Activated naive CD8-positive, alpha-beta T cell treated with anti-CD3 and anti-CD28 coated beads, Interleukin-2, amount 50 U/mL, for 24 hours (primary cell): ENCODE measurements at places on chromosomes 2 and 18.

DNA sequence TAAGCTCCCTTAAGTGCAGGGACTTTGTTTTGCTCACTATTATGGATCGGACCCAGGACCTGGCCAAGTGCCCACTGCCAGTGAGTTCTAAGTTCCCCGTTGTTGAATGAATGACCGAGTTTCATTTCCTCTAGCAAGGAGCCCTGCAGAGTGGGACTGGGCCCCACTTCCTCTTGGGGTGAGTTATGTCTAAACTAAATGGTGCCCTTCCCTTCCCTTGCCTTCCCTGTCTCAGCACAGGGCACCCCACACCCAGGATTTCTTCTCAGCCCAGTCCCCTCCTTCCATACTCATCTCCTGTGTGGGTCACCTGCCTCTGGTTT is 195.3 kb upstream of the HS6ST1 start:
- DNase-seq, result no peak

DNA sequence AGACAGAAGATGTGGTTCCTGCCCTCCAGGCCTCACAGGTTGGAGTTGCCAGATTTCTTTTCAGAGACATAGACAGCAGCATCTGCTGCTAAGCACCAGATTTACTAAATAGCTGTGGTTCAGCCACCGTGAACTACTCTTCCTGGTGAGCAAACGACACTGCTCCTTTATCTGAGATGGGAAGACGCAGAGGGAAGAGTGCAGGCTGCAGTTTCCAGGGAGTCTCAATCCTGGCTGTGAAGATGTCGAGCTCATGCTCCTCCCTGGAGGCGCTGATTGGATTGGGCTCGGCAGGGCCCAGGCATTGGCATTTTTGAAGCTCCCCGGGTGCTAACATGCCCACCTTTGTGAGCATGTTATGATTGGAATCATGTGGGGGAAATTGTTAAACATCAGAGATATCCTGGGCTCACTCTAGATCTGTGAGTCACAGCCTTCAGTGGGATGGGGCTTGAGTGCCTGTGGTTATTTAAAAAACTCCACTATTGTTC is 314.8 kb downstream of the TSN start:
- DNase-seq, result no peak

DNA sequence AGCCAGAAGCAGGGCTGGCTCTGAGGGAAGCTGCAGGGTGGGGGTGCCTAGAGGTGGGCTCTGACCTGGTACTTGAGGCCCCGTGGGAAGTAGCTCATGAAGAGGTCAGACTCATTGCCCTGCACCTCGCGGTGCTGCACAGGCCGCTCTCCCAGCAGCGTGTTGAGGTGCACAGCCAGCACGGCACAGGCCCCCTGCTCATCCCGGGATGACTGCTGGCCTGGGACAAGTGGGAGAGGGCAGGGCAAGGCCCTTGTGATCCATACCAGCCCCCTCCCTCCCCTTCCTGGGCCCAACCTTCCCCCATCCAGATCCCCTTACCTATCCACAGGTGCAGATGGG is 8.7 kb downstream of the CAPG start:
- no peak for DNase-seq

DNA sequence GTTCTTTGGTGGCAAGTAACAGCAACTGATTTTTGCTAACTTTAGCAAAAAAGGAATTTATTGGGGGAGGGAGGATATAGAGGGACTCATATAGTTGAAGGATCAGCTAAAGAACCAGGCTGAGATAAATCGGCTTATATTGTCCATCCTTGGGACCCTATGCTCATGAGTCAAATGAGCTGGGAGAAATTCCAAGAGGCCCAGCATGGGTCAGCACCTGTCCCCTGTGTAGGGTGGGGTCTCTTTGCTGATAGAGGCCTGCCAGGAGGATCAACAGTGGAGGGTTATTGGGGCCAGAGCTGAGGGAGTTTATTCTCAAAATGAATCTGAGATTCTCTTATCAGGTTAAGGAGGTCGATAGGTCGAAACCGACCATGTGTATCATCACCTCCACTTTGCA is 97.2 kb downstream of the VAPA start:
- no peak for DNase-seq

- DNase-seq, result no peak
Observed at GRCh38 chr2:169983506-169983905, 156.3 kb downstream of the UBR3 start.

- DNase-seq, result no peak
Observed at GRCh38 chr2:120182019-120182560, 41.1 kb downstream of the TMEM185B start.

DNA sequence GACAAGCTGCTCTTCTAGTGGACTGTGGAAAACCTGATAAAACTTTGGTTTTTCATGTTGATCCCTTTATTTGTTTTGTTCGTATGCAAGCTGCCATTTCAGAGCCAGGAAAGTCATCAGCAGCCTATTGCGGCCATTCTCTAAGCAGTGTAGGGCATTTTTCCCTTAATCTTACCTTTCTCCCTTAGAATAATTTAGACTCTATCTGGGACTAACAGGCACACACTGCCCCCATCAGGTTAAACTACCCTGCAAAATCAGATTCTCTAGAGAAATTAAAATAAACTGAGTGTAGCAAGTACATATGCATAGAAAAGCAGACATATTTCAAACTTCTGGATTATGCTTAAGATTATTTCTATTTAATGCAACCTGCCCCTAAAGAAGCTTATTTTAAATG is 347.5 kb downstream of the METTL4 start:
- no peak for DNase-seq

DNA sequence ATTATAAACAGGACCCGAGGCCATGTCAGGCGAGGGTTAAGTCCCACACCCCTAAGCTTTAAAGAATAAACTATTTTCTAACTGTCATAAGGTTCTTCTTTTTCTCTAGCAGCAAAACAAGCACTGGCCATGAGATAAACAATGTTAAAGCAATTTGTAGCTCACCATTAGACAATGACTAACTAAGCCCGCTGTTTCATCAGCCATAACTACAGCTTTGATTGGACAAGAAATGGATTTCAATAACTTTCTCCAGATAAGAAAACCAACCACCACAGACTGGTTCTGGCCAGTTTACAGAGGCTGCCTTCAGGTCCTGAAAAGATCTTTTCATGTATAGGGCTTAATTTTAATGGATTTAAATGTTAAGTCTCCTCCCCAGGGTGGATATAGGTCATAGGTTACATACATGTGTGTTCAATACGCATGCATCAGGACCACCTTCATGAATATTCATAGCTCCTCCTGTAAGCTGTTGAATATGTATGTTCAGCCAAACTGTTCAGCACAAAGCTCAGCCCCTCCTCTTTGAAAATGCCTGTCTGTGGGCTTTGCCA is 108.7 kb upstream of the RAB6C start:
- DNase-seq, result no peak

- DNase-seq, result peak; percentile 53
Observed at GRCh38 chr2:144358979-144359541, 160.9 kb downstream of the ZEB2 start.

DNA sequence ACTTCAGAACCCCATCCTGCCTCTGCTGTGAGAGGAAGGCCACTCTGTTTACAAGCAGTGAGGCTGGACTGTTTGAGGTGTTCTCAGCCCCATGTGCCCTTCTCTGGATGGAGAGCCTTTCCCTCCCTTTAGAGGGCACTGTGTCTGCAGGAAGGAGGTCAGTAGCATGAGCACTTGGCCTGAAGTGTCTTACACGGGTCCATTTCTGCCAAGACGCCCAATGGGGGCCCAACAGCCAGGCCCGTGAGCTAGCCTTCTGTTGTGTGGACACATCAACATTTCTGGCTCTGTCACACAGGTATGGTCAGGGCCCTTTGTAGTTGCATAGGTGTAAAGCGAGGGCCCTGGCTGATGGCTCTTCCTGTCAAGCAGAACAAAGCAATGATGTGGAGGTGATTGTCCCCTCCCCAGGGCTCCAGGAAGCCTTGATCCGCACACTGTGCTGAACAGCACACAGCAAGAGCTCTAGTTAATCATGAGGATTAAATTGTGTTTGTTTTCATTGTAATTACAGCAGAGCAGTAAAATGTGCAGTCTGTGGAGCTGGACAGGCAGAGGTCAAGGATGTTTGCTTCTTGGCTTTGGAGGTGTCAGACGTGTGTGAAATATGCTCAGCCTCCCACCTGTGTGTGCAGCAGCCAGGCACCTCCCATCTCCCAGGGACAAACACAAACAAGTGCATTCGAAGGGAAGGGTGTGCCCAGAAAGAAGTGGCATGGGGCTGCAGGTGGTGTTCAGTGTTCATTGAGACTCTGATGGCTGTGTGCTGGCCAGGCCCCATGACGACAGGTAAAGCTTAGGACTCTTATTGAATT is 132.1 kb downstream of the SH3RF3 start:
- DNase-seq, result no peak

DNA sequence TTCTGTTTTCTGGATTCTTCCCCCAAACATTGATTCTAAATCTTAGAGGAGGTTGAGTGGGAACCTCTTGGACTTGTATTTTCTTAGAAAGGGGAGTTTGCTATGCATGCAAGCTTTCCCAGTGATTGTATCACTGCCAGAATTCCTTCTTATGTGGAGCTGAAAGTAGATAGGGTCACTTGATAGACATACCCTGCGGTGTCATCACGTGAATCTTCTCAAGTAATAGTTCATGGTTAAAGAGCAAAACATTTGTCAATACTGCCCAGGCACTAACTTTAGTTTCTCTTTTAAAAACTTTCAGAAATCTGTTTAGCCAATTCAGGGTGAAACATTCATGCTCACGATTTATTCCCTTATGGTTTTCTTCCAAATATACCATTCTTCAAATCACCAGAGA is 6.4 kb downstream of the PMAIP1 start:
- no peak for DNase-seq

GRCh38 chr18:48624856-48625255 is 86.0 kb downstream of the CTIF start:
- DNase-seq, result no peak

GRCh38 chr18:34049511-34049910 is 175.2 kb downstream of the NOL4 start:
- no peak for DNase-seq

DNA sequence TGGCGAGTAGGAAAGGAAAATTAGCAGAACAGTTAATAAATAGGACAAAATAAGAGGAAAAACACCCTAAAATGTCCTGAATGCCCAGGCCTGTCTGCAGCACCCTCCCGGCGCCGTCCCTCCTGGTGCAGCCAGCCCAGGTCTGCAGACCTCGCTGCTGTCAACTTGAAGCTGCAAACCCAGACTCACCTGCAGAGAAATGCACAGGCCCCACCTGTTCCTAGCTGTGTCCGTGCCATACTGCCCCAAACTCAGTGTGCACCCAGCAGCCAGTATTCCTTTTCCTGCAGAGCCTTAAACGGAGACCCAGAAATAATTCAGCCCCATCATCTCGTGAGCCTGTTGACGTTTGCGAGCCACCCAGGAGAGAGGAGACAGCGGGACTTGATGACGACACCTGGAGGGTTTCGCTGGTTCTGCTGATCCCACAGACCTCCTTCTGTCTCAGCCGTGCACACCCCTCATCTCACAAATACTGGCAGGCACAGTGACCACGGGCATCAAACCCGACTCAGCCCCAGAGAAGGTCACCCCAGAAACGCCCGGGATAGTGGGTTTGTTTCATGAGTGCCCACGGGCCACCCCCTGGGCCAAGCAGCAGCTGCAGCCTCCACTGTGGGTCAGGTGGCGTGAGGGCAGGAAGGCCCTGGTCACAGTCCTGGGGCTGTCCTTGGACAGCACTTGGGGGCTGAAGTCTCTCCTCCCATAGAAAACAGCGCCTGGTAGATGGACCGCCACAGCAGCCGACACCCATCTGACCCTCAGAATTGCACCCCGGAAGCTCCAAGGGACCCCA is 239.5 kb upstream of the SALL3 start:
- DNase-seq, result no peak

DNA sequence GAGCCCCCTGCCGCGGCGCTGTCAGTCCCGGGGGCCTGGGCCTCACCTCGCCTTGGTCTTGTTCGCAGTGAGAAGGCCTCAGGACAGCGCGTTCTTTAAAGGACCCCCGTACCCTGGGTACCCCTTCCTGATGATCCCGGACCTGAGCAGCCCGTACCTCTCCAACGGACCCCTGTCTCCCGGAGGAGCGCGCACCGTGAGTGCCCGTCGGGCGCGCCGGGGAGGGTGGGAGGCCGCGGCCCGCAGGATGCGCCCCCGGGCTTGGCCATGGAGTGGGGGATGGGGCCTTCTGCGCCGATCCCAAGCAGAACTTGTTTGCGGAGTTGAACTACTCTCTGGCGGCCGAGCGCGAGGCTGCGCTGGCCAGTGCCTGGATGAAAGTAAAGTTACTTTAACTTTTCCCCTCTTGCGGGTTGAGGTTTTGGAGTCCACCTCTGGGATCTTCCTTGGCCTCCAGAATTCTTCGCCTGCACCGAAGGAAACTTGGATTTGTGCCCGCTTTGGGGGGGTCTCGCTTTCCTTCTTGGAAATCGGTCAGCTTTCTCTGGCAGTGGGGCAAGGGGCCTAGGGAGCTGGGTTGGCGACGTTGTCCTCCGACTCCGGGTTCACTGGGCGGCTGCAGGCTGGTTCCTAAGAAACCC is 1.2 kb downstream of the TCF7L1 start:
- DNase-seq, result no peak

DNA sequence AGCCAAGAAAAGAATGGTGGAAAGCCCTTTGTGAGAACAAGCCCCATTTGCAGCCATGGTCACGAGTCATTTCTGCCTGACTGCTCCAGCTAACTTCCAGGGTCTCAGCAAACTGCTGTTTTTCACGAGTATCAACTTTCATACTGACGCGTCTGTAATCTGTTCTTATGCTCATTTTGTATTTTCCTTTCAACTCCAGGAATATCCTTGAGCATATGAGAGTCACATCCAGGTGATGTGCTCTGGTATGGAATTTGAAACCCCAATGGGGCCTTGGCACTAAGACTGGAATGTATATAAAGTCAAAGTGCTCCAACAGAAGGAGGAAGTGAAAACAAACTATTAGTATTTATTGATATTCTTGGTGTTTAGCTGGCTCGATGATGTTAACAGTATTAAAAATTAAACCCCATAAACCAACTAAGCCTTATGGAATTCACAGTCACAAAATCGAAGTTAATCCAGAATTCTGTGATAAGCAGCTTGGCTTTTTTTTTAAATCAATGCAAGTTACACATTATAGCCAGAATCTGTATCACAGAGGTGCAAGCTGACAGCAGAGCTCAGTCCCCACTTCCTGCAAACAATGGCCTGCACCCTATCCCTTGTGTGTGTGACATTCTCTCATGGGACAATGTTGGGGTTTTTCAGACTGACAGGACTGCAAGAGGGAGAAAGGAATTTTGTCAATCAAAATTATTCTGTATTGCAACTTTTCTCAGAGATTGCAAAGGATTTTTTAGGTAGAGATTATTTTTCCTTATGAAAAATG is 26.1 kb downstream of the SLC14A1 start:
- DNase-seq, result no peak

GRCh38 chr2:22027345-22028005 is 903.7 kb downstream of the TDRD15 start:
- no peak for DNase-seq

GRCh38 chr2:231680992-231681852 is 27.1 kb upstream of the PTMA start:
- DNase-seq, result no peak

- no peak for DNase-seq
Observed at GRCh38 chr2:53813151-53813550, 26.3 kb downstream of the ERLEC1 start.

GRCh38 chr2:136305517-136306192 is 187.7 kb upstream of the CXCR4 start:
- peak; percentile 66 for DNase-seq

- no peak for DNase-seq
Observed at GRCh38 chr2:129135017-129135416, 816.3 kb upstream of the HS6ST1 start.
